CD4-positive, alpha-beta T cell treated with Interleukin-15 for 1 hour (primary cell): ENCODE measurements at places on chromosomes 13 and 19.

DNA sequence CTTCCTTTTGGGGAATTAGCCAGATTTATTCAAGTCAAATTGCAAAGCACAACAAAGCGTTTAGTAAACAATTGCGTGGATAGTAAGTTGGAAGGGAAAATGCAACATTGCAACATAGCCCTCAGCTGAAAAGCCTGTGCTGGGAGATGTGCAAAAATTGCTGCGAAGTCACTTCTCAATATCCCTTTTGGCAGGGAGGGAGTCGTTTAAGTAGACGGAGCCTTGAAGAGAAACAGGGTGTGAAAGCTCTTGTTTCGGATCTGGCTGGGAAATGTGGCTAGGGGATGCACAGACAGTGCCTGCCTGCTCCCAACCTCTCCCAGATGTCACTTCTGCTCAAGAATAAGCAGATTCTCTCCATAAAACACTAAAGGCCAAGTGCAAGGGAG is 56.8 kb downstream of the SLC7A1 start:
- DNase-seq = no peak

- no peak for DNase-seq
Measured at GRCh38 chr13:105389373-105389772, 1146.1 kb downstream of the EFNB2 start.

DNA sequence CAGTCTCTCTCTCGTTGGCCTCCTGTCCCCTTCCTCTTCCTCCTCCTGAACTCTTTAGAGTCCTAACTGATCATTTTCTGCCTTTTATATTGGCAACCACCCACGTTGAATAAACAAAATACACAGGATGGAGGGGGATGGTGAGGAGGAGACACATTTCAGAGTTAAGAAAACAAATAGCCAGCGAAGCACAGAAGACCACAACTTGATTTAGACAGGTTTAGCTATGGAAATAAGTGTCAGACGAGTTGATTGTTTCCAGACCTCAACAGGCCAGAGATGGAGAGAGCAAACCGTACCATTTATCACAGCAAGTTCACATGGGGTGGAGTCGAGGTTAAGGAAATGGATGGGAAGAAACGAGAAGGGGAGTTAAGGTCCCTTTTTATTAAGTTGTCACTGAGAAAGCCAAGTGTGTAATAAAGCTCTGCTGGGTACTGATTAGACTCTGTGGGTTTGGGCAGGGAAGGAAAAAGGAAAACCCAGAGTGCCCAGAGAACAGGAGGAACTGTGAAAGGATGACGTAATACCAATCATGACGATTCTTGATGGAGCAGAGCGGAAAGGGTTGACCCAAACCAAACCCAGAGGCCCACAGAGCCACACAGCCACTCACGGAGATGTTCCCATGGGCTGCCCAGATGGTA is 11.1 kb upstream of the SERP2 start:
- no peak for DNase-seq

DNA sequence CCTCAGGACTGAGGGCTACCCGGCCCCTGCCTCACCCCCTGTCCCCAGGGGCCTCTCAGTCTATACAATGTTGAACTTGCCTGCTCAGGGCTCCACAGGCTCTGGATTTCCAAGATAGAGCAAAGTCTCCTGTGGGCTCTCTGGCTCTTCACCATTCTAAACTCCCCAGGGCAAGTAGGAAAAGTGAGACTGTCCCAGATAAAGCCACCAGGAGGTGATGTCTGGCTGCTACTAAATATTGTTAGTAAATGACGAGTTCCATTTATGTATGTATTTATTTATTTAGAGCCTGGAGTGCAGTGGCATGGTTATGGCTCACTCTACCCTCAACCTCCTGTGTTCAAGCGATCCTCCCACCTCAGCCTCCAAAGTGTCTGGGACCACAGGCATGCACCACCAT is 73.6 kb upstream of the SIAH3 start:
- DNase-seq = no peak

- DNase-seq = no peak
Measured at GRCh38 chr19:42053037-42053935, 16.7 kb downstream of the GRIK5 start.

DNA sequence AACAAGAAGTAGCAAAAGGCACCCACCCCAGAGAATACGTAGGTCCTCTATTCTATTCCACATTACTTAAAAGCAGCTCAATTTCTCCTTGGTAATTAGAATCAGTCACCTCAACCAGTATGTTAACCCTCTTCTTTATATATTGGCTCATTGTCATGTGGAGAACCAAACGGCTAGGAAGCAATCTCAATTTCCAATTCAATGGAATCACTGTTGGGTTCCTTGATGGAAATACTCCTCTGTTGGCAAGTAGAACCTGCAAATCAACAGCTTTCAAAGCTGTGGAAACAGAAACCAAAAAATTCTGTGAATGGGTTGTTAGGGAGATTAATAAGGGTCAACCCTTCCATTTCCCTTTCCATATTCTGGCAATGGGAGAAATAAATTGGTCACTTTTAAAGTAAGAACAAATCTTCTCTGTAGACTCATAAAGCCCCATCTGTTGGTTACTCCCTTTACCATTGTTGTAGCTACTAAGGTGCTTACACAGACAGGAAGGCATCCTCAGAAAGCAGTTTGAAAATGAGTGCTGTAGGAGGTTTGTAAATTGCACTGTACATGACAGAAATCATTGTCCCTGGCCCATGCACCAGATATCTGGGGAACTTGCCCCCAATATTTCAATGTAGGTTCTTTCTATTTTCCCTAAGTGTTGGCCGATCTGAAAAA is 138.6 kb upstream of the UFM1 start:
- no peak for DNase-seq

DNA sequence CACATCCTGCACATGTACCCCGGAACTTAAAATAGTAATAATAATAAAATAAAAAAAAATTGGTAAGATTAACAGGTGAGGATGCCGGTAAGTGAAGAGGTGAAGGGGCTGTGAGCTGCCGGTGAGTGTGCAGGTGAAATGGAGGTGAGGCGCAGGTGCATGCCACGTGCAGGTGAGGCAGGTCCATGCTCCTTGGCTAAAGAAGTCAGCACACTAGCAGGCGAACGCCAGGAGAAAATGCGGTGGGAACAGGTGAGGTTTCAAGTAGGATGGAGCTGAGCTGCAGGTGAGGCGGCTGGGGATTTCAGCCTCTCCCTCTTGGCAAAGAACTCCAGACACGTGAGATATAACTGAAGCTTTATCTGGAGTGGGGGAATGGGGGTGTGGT is 7.5 kb upstream of the TNFSF14 start:
- DNase-seq = no peak

DNA sequence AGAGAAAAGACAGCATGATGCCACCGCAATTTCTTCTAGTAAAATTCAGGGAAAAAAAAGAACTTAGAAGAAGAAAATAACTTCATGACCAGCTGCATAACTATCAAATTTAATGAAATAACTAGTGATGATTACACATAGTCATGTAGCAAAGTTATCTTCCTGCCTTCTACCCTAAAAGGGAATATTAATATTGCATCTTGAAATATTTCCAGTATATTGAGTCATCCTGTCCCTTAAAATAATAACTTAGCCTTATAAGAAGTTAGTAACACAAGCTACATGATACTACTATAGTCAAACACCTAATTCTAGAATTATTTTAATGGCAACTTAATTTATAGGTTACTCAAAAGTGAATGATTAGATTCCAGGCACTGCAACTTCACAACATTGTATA is 289.2 kb downstream of the KLF12 start:
- no peak for DNase-seq

DNA sequence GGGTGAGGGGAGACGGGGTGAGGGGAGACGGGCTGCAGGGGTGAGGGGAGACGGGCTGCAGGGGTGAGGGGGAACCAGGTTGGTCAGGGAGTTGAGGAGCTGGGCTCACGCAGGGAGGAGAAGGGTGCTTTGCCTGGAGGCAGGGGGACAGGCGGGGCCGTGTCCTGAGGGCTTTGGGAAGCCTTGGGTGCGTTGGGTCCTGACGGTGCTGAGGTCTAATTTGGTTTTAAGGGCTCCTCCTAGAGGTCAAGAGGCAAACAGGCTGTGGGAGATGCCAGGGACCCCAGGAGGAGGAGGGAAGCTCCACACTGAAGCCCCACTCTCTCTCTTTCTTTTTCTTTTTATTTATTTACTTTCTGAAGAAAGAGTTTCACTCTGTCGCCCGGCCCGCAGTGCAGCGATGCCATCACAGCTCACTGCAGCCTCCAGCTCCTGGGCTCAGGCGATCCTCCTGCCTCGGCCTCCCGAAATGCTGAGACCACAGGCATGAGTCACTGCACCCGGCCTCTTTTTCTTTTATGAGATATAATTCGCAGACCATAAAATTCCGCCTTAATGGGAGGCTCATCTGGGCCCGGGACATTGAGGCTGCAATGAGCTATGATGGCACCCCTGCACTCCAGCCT is 9.3 kb upstream of the MISP start:
- no peak for DNase-seq
